Progenitor cell of endocrine pancreas (in vitro differentiated cells): ENCODE measurements at places on chromosomes 11 and 22.

DNA sequence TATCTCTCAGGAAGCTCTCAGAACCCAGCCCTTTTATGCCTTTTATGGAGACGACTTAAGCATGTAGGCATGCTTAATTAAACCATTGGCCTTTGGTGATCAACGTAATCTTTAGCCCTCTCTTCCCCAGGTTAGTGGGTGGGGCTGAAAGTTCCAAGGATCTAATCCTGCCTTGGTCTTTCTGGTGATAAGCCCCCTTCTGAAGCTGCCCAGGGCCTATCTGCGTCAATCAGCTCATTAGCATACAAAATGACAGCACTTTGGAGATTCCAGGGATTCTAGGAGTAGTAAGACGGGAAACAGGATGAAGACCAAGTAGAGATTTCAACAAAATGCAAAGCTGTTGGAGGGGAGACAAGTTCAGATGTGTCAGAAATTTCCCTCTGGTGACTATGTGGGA is 3.1 kb downstream of the FAM118A start:
- no peak for DNase-seq
- no peak overlapping the region for H3K27ac ChIP-seq
- H3K36me3 ChIP-seq: no peaks in the 10 kb centered on the region
- H3K4me3 ChIP-seq: no peak overlapping the region
- peaks cover 5% of the 10 kb centered on the region for H3K27me3 ChIP-seq
- peaks cover 45% of the 10 kb centered on the region for H3K4me1 ChIP-seq

GRCh38 chr11:44624761-44625221 is 59.3 kb downstream of the CD82 start:
- H3K27me3 ChIP-seq: peaks cover 34% of the 10 kb centered on the region
- H3K36me3 ChIP-seq: no peaks in the 10 kb centered on the region
- DNase-seq: no peak
- H3K27ac ChIP-seq: no peak overlapping the region

- H3K27ac ChIP-seq: no peak overlapping the region
- H3K36me3 ChIP-seq: no peaks in the 10 kb centered on the region
Measured at GRCh38 chr11:15206791-15207190, 92.1 kb downstream of the INSC start.

DNA sequence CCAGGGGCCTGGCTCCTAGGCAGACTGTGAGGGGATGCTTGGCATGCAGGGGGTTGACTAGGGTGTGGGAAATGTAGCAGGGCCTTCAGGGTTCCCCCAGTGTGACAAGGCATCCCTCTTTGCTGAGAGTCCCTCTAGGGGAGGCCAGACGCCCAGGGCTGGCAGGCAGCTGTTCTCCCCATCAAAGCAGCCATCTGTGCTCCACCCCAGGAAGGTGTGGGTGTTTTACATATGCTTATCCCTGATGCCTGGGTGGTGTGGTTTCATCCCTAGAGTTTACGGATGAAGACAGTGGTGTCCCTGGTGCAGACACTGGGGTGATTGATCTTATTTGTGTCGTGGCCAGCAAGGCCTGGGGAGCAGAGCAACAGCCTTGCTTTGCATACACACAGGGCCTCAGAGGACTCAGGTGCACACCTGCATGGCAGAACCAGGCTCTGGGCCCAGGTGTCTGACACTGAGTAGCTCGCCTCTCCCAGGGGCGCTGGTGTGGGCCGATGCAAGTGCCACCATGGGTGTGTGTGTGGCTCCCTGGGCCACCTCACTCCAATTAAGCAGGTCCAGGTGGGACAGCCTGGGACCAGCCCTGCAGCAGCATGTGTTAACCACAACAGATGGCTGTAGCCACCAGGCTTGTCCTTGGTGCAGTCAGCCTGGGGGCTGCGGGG is 74.2 kb downstream of the MED15 start:
- H3K27ac ChIP-seq: no peak overlapping the region
- H3K36me3 ChIP-seq: peaks cover 5% of the 10 kb centered on the region
- H3K27me3 ChIP-seq: no peaks in the 10 kb centered on the region
- no peak for DNase-seq
- no peaks in the 10 kb centered on the region for H3K4me1 ChIP-seq

DNA sequence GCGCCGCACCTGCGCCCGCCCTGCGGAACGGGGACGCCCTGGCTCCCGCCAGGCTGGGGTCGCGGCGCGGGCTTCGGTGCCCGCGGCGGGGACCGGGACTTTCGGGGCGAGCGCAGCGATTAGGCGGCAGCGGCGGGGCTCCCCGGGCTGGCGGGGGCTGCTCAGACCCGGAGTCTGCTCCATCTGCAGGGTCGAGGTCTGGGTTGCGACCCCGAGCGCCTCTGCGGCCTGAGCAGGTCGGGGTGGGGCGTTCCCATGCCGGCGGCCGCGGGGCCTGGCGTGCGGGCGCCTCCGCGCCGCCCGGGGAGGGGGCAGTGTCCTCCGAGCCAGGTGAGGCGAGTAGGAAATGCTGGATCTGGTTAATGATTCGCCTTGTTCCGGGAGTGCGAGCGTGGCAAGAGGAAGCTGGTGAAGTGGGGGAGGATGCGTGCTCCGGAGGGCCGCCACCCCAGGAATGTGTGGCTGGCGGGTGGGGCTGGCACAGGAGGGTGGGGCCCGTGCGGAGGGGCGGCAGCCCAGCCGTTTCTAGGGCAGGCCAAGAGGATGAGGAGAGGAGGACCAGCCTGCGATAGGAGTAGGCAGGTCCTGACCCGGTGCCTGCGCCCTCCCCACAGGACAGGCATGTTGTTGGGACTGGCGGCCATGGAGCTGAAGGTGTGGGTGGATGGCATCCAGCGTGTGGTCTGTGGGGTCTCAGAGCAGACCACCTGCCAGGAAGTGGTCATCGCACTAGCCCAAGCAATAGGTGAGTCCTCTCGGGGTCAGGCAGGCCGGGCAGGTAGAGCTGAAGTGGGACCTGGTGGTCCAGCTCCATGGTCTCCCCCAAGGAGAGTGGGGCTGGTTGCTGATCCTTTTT is 606 bp downstream of the RASSF7 start:
- H3K4me1 ChIP-seq: peaks cover 10% of the 10 kb centered on the region
- peaks cover 9% of the 10 kb centered on the region for H3K27me3 ChIP-seq
- H3K27ac ChIP-seq: peak overlapping the region; percentile 95
- peak overlapping the region; percentile 88 for H3K4me3 ChIP-seq

DNA sequence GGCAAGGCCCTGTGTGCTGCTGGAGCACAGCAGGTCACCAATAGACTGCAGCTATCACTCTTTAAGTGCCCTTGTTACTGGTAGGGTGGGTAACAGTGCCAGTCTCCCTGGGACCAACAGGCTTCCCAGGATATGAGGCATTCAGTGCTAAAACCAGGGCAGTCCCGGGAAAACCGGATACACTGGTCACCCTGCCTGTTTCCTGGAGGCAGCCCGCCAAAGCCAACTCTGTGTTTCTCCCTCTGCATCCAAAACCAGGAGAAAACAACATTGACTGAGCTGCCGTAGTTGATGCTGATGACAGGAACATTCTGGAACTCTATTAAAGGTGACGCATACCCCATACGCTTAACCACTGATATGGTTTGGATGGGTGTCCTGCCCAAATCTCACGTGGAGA is 149.1 kb downstream of the SHANK2 start:
- H3K4me1 ChIP-seq: no peaks in the 10 kb centered on the region
- no peaks in the 10 kb centered on the region for H3K27me3 ChIP-seq
- no peak for DNase-seq
- no peak overlapping the region for H3K27ac ChIP-seq

DNA sequence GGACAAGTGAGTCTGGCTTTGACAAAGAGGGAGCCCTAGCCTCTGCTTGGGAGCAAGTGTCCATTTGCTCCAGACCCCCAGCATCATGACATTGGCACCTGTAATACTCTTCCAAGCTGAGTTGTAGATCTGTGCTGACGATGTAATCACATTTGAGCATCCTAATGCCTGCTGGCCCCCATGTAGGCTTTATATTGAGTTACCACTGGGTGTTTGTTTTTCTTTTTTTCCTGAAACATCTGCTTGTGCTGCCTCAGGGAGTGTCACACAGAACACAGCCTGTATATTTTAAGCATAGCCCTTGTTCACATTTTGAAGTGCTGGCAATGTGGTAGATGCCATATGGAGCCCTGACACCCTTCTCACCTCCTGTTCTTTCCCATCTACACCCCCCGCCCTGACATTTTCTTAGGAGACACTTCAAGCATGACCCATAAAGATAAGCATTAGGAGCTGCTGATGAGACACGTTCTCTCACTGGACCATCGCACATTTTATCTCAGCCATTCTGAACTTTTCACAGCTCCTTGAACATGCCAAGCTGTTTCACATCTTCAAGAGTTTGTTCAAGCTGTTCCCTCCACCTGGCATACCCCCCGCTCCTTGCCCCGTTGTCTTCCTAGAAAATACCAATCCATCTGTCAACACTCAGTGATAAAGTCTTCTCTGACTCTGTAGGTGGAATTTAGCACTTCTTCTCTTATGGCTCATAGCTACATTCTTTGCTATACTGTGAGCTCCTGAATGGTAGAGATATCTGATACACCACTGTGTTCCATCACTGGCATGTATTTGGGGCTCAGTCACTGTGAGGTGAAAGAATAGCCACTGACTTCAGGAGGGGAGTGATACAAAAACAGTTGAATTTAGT is 128.7 kb downstream of the TRIM44 start:
- no peak for DNase-seq
- no peak overlapping the region for H3K4me3 ChIP-seq
- H3K36me3 ChIP-seq: peaks cover 1% of the 10 kb centered on the region
- no peak overlapping the region for H3K27ac ChIP-seq

DNA sequence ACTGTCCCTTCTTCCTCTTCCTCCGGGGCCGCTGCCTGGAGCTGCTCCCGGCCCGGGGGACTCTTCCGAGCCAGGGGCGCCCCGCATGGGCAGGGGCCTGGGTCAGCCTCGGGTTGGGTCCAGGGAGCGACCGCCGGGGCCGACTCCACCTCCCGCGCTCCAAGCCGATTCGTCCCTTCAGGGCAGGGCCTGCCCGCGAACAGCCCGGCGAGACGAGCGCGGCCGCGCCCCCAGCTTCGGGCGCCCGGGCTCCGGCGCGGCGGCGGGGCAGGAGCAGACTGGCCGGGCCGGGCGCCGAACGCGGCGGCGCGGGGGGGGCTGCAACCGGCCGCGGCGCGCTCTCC is at the start of gene LARGE1:
TSS of gene LARGE1 (minus strand) at position 280 of the 344 bp plus-strand sequence.
- peaks cover 47% of the 10 kb centered on the region for H3K4me1 ChIP-seq
- H3K4me3 ChIP-seq: peak within 1 kb of the TSS; percentile 98
- peaks cover 6% of the 10 kb centered on the region for H3K36me3 ChIP-seq
- no peaks in the 10 kb centered on the region for H3K27me3 ChIP-seq
- peak within 1 kb of the TSS; percentile 96 for H3K27ac ChIP-seq

GRCh38 chr22:27990451-27990840 is 71.4 kb upstream of the PITPNB start:
- no peak overlapping the region for H3K4me3 ChIP-seq
- no peaks in the 10 kb centered on the region for H3K27me3 ChIP-seq
- peaks cover 1% of the 10 kb centered on the region for H3K4me1 ChIP-seq
- H3K27ac ChIP-seq: no peak overlapping the region
- peaks cover 8% of the 10 kb centered on the region for H3K36me3 ChIP-seq
- no peak for DNase-seq

DNA sequence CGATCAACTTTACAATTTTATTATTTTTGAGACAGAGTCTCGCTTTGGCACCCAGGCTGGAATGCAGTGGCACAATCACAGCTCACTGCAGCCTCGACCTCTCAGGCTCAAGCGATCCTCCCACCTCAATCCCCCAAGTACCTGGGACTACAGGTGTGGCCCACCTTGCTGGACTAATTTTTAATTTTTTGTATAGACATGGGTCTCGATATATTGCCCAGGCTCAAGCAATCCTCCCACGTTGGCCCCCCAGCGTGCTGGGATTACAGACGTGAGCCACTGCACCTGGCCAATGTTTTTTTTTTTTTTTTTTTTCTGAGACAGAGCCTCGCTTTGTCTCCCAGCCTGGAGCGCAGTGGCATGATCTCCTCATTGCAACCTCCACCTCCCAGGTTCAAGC is 2.0 kb upstream of the PPFIA1 start:
- no peak for DNase-seq
- H3K4me1 ChIP-seq: peaks cover 14% of the 10 kb centered on the region
- H3K36me3 ChIP-seq: peaks cover 4% of the 10 kb centered on the region
- peak overlapping the region; percentile 26 for H3K4me3 ChIP-seq
- no peak overlapping the region for H3K27ac ChIP-seq
